Nephron progenitor cell (in vitro differentiated cells): ENCODE measurements at places on chromosomes 3 and 15.

DNA sequence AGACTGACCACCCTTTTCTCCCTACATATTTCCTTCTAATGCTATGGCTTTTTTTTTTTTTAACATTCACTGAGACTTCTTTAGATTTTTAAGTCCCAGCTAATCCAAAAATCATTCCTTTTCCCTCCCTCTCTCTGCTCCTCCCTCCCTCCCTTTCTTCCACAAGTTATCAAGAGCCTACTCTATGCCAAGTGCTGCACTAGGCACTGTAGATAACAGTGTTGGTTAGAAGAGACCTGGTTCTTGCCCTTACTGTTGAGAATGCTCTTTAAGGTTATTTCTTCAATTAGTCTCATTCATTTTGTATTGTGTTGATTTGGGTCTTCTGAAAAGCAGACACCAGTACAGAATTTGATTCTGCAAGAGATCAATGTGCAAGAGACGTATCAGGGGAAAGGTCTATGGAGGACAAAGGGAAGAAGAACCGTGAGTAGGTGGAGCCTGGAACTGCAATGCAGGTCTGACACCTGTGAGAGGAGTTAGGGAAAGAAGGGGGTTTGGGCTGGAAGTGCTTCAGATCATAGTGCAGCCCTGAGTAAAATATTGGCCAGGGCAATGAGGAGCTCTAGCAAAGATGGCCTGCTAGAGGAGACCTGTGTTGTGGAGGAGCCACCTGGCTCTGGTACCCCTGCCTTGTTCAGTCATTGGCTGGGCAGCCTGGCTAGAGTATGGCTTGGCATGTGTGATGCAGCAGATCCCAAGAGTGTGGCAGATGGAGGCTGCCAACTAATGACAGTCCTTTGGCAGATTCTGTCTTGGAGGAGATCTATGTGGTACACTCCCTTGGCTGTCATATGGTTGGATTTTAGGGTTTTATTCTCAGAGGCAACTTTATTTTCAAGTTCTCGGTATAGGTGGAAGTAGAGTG is 9.7 kb upstream of the PCOLCE2 start:
- H3K36me3 ChIP-seq, result no peaks in the 10 kb centered on the region
- H3K4me1 ChIP-seq, result no peaks in the 10 kb centered on the region
- DNase-seq, result no peak
- H3K4me3 ChIP-seq, result no peak overlapping the region
- no peak overlapping the region for H3K27ac ChIP-seq

- no peak overlapping the region for H3K27ac ChIP-seq
- no peaks in the 10 kb centered on the region for H3K27me3 ChIP-seq
- no peaks in the 10 kb centered on the region for H3K4me1 ChIP-seq
- H3K36me3 ChIP-seq, result no peaks in the 10 kb centered on the region
Measured at GRCh38 chr15:73069109-73069508, 16.8 kb downstream of the NEO1 start.

DNA sequence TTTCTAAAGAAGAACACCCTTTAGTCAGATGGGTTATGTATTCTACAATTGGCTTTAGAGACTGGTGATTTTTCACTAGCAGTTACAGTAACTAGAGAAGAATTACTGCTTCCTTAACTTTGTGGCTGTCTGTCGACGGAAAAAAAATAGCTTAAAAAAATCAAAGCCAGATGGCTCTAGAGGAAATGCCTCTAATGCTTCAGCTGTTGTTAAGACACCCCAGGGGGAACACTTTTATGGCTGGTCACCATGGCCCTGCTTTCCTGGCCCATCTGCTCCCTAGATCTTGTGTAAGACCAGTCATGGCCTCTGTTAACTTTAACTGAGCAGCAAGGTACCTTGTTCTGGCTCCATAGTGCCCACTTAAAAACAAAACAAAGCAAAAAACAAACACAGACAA is 198.6 kb upstream of the PLSCR5 start:
- peak; percentile 31 for DNase-seq
- no peaks in the 10 kb centered on the region for H3K27me3 ChIP-seq
- H3K36me3 ChIP-seq, result peaks cover 9% of the 10 kb centered on the region
- peak overlapping the region; percentile 84 for H3K27ac ChIP-seq
- peaks cover 51% of the 10 kb centered on the region for H3K4me1 ChIP-seq

DNA sequence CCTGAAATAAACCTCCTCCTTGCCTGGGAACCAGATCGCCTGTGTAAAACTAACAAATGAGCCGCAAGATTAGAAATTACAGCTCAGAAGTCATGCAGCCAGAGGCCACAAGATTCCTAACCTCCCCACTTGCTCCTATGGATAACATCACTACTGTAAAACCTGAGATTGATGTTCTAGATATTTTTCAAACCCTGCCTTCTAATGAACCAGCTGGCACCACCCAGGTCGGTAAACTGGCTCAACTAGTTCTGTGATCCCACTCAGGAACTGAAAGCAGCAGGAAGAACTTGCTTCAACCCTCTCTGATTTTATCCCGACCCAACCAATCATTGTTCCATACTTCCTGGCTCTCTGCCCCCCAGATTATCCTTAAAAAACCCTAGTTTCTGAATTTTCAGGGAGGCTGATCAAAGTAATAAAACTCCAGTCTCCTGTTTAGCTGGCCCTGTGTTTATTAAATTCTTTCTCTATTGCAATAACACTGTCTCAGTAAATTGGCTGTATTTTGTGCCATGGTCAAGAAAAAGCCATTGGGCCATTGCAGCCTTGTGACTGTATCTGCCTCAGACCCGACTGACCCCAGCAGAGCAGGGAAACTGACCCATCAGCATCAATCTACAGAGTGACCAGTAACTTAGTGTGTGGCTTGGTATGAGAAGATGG is 98.9 kb downstream of the RPLP1 start:
- peaks cover 44% of the 10 kb centered on the region for H3K27me3 ChIP-seq
- H3K4me1 ChIP-seq, result peaks cover 29% of the 10 kb centered on the region
- no peak for DNase-seq
- no peak overlapping the region for H3K4me3 ChIP-seq
- H3K27ac ChIP-seq, result no peak overlapping the region

GRCh38 chr3:163058031-163058854 is 1561.6 kb downstream of the OTOL1 start:
- DNase-seq, result no peak
- no peak overlapping the region for H3K27ac ChIP-seq
- H3K36me3 ChIP-seq, result no peaks in the 10 kb centered on the region
- H3K27me3 ChIP-seq, result no peaks in the 10 kb centered on the region
- no peaks in the 10 kb centered on the region for H3K4me1 ChIP-seq

GRCh38 chr15:64197425-64197824 is 34.6 kb upstream of the PPIB start:
- peaks cover 60% of the 10 kb centered on the region for H3K36me3 ChIP-seq
- no peak overlapping the region for H3K4me3 ChIP-seq
- no peaks in the 10 kb centered on the region for H3K4me1 ChIP-seq
- H3K27me3 ChIP-seq, result no peaks in the 10 kb centered on the region
- no peak overlapping the region for H3K27ac ChIP-seq
- no peak for DNase-seq

DNA sequence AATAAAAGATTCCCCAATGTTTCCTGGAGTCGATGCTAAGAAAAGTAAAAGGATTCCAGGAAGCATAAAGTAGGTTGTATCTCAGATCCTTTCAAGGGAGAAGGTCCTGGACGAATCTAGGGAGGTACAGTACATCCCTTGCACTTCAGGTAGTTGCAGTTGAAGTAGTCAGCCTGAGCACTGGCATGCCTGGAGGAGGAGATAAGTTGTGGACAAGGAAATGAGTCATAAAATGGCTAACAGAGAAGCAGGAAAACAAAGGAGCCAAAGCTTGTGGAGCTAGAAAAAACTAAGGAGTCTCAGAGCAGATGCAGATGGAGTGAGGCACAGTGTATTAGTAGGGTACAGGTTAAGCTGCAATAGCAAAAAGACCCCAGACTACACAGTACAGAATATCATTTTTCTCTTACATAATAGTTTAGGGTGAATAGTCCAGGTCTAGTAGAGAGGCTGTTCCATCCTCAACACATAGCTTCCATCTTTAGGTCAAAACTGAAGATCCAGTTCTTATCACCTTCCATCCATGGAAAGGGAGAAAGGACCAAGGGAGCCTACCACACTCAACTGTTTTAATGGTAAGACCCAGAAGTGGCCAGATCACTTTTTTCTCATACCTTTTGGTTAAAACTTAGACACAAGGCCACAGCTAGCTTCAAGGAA is 41.3 kb downstream of the COL6A5 start:
- no peak overlapping the region for H3K4me3 ChIP-seq
- H3K27ac ChIP-seq, result no peak overlapping the region
- DNase-seq, result no peak
- H3K4me1 ChIP-seq, result peaks cover 21% of the 10 kb centered on the region
- no peaks in the 10 kb centered on the region for H3K27me3 ChIP-seq

- no peak overlapping the region for H3K27ac ChIP-seq
- DNase-seq, result no peak
- no peaks in the 10 kb centered on the region for H3K27me3 ChIP-seq
- no peak overlapping the region for H3K4me3 ChIP-seq
- H3K4me1 ChIP-seq, result no peaks in the 10 kb centered on the region
- no peaks in the 10 kb centered on the region for H3K36me3 ChIP-seq
Measured at GRCh38 chr3:176581589-176581988, 615.7 kb downstream of the TBL1XR1 start.

- DNase-seq, result no peak
- peaks cover 74% of the 10 kb centered on the region for H3K4me1 ChIP-seq
- H3K27ac ChIP-seq, result no peak overlapping the region
- no peak overlapping the region for H3K4me3 ChIP-seq
- no peaks in the 10 kb centered on the region for H3K36me3 ChIP-seq
- H3K27me3 ChIP-seq, result peaks cover 5% of the 10 kb centered on the region
Measured at GRCh38 chr3:194254040-194254439, 97.1 kb downstream of the CPN2 start.

DNA sequence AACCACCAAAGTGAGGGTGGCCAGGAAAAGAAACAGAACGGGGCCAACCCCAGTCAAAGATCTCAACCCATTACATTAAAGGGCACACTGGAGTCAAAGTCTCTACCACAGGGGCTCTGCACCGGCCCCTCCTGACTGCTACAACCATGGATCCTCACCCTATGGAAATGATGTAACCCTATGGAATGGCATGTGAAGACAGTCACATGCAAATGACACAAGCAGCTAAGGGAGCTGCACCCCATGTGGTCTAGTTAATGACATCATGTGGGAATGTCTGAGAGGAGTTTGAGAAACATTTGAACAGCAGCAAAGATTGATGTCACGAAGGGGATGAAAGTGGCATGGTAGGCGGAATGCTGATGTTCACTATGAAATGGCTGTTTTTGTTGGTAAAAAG is 298.2 kb upstream of the SLCO3A1 start:
- H3K4me1 ChIP-seq, result peaks cover 20% of the 10 kb centered on the region
- no peaks in the 10 kb centered on the region for H3K27me3 ChIP-seq
- no peak overlapping the region for H3K4me3 ChIP-seq
- H3K36me3 ChIP-seq, result no peaks in the 10 kb centered on the region
- H3K27ac ChIP-seq, result no peak overlapping the region
- DNase-seq, result no peak

DNA sequence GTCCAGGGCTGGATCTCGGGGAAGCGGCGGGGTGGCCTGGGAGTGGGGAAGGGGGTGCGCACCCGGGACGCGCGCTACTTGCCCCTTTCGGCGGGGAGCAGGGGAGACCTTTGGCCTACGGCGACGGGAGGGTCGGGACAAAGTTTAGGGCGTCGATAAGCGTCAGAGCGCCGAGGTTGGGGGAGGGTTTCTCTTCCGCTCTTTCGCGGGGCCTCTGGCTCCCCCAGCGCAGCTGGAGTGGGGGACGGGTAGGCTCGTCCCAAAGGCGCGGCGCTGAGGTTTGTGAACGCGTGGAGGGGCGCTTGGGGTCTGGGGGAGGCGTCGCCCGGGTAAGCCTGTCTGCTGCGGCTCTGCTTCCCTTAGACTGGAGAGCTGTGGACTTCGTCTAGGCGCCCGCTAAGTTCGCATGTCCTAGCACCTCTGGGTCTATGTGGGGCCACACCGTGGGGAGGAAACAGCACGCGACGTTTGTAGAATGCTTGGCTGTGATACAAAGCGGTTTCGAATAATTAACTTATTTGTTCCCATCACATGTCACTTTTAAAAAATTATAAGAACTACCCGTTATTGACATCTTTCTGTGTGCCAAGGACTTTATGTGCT is 527 bp downstream of the B2M start:
- peak overlapping the region; percentile 98 for H3K4me3 ChIP-seq
- H3K4me1 ChIP-seq, result peaks cover 27% of the 10 kb centered on the region
- H3K36me3 ChIP-seq, result peaks cover 18% of the 10 kb centered on the region
- H3K27me3 ChIP-seq, result peaks cover 21% of the 10 kb centered on the region
- peak overlapping the region; percentile 99 for H3K27ac ChIP-seq
- peak; percentile 57 for DNase-seq

- no peak overlapping the region for H3K27ac ChIP-seq
- H3K36me3 ChIP-seq, result no peaks in the 10 kb centered on the region
- H3K27me3 ChIP-seq, result peaks cover 69% of the 10 kb centered on the region
- peaks cover 70% of the 10 kb centered on the region for H3K4me1 ChIP-seq
- no peak for DNase-seq
Measured at GRCh38 chr15:69093127-69093526, 67.3 kb upstream of the GLCE start.

DNA sequence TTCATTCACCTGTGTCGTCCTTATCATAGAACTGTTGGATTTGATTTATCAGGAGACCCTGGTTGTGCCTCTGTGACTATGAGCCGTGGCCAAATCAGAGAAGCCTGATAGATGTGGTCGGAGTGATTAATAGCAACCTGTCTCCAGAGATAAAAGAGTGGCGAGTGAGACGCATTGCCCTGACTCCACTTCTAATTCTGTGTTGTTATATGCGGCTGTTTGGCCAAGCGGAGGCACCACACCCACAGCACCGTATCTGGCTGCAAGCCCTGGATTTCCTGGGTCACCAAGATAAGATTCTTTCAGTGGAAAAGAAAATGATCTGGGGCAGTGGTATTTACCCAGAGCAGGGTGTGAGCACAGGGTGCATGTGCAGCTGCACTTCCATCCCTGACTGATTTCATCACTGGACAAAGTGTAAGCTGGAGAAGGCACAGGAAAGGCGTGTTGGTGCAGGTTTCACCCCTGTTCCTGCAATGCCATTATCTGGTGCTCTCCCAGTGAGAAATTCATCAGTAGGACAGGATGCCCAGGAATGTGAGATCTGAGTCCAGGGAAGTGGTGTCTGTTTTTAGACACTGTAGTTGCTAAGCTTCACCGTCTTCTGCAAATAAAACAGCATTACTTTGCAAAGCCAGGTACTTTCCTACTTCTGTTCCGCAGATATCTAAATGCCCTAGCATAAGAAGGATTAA is 84.6 kb downstream of the CD47 start:
- peak overlapping the region; percentile 31 for H3K27ac ChIP-seq
- H3K27me3 ChIP-seq, result no peaks in the 10 kb centered on the region
- peaks cover 11% of the 10 kb centered on the region for H3K4me1 ChIP-seq
- no peak overlapping the region for H3K4me3 ChIP-seq
- DNase-seq, result no peak

- H3K4me1 ChIP-seq, result peaks cover 1% of the 10 kb centered on the region
- no peak overlapping the region for H3K4me3 ChIP-seq
- H3K27me3 ChIP-seq, result peaks cover 53% of the 10 kb centered on the region
- H3K27ac ChIP-seq, result no peak overlapping the region
Measured at GRCh38 chr3:127462111-127462655, 128.3 kb downstream of the TPRA1 start.

DNA sequence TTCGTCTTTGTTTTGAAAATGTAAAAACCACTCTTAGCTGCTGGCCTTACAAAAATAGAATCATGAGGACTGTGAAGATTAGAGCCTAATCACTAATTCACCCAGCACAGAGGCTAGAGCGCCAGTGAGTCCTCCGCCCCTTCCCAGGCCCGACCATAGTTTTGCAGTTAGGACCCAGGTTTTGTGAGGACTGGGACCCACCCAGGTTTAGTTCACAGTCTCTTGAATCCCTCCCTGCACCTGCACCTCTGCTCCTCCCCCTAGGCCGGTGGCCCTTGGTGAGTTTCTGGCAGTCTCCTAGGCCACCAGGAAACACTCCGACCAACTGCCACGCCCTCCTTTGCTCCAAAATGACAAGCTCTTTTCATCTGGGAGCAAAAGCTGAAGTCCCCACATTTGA is 136.0 kb upstream of the CCDC54 start:
- H3K4me3 ChIP-seq, result peak overlapping the region; percentile 92
- DNase-seq, result peak; percentile 19
- no peak overlapping the region for H3K27ac ChIP-seq
- H3K4me1 ChIP-seq, result peaks cover 21% of the 10 kb centered on the region
- no peaks in the 10 kb centered on the region for H3K27me3 ChIP-seq
